ENCODE measurements at places on chromosomes 1 and 21.

GRCh38 chr1:237470712-237471338 lies 419.9 kb downstream of the ZP4 start:
- peak; percentile 22 for DNase-seq

DNA sequence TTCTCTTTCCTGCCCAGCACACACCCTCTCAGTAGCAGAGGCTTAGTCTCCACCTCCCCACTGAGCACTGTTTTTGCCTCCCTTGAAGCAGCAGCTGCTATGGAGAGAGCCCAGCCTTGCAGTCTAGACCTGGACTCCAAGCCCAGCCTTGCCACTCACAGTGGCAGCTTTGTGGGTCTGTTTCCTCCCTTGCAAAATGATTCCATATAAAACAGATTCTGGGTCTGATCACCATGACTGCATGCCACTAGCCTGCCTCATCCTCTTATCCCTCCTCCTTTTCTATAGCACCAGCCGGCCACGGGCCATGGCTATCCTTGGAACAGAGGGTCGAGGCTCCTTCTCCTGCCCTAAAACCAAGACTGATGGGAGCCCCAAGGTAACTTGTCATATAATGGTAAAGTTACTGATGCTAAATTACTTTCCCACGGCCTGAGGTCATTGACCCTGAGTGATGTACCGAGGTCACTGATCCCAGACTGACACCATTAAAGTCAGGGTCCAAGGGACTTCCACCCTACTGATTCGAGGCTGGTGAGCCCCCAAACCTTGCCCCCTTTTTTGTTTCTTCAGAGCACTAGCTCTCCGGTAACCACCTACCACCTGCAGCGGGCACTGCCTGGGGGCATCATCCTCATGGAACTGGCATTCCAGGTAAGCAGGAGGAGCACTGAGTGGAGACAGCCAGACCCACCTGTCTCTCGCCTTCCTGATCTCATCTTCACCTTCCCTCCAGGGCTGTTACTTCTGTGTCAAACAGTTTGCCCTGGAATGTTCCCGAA lies 7.9 kb downstream of the HYI start:
- no peak for DNase-seq

DNA sequence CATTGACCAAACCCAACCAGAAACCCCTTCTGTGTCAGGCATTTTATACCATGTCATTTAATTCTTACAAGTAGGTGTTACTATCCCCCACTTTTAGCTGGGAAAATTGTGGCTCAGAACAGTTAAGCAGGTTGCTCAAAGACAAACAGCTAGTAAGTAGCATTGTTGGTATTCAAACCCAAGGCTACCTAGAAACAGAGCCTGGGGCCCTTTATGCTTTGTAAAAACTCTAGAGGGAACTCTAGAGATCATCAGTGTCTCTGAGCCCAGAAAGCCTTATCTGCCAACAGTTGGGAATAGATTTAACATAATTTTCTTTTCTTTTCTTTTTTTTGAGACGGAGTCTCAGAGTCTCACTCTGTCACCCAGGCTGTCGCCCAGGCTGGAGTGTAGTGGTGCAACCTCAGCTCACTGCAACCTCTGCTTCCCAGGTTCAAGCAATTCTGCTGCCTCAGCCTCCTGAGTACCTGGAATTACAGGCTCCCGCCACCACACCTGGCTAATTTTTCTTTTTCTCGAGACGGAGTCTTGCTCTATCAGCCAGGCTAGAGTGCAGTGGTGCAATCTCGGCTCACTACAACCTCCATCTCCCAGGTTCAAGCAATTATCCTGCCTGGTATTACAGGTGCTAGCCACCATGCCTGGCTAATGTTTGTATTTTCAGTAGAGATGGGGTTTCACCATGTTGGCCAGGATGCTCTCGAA lies 48.5 kb upstream of the OSBPL9 start:
- DNase-seq: no peak

DNA sequence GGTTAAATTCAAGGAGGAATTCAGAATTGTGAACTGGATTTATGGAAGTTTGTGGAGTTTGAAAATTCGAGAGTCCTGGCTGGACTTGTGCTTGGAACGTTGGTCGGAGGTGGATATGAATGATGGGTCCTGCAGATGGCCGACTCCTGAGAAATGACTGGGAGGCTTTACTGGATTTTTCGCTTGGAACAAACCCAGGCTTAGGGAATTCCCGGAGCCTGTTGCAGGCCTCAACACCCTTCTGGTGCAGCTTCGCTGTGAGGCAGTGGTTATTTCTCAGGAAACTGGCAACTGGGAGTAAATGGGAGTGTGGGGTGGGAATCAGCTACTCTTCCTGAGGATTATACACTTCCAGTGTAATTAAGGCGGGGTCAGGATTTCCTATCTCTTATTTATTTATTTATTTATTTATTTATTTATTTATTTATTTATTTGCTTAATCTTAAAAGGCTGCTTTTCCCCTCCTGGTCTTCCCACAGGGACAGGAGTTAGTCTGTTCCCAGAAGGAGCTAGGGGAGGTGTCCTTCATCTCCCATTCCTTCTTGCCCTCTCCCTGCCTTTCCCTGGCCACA lies 21.1 kb downstream of the MAPKAPK2 start:
- no peak for DNase-seq

GRCh38 chr1:202235856-202236837 lies 42.5 kb downstream of the LGR6 start:
- no peak for DNase-seq

DNA sequence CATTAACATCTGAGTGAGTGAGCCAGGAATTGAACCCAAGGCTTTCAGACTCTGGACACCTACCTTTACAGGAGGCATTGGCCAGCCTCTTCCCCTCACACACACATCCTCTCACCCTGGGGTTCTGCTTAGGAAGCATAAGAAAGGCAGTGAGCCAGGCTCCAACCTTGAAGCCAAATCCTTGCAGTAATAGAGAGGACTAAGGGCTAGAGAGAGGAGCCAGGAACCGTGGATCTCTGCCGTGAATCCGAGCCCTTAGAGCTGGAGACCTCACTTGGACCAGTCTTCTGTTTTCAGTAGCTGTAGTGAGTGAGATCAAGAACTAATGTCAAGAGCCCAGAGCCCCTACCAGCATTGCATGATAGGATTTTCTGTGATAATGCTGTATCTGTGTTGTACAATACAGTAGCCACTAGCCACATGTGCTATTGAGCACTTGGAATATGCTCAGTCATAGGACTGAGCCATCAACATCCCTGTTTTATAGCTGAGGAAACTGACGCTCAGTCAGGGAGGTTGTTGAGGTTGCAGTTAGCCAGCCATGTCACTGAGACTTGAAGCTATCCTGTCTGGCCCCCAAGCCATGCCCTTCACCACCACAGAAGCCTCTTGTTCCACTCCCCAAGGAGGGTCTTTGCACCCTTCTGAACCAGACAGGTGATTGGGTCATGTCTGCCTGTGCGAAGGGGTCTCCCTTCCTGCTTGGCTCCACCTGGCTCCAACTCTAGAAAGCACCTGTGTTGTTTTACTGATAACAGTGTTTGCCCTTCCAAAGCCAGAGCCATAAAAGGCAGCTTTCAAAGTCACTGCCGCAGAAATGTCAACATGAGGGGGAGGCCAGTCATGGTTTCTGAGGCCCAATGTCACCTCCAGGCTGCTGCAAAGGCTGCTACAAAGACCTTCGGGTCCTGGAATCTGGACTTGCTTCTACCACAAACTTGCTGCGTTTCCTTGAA lies 101.1 kb upstream of the JUN start:
- peak; percentile 42 for DNase-seq

Data from NCI-H748 treated with DMSO at 0.1 percent for 48 hours (cell line).